Renal pelvis (tissue), 12 donors: ENCODE measurements at places on chromosomes 16 and 17. TPM values are rescaled to one million over a fixed set of nuclear protein-coding genes. Genes with fewer than 3 reads are reported as not detected.

The NPIPB13 gene
- polyA plus RNA-seq = 37.4 TPM

The KRTAP4-4 gene
- polyA plus RNA-seq = not detected

DNA sequence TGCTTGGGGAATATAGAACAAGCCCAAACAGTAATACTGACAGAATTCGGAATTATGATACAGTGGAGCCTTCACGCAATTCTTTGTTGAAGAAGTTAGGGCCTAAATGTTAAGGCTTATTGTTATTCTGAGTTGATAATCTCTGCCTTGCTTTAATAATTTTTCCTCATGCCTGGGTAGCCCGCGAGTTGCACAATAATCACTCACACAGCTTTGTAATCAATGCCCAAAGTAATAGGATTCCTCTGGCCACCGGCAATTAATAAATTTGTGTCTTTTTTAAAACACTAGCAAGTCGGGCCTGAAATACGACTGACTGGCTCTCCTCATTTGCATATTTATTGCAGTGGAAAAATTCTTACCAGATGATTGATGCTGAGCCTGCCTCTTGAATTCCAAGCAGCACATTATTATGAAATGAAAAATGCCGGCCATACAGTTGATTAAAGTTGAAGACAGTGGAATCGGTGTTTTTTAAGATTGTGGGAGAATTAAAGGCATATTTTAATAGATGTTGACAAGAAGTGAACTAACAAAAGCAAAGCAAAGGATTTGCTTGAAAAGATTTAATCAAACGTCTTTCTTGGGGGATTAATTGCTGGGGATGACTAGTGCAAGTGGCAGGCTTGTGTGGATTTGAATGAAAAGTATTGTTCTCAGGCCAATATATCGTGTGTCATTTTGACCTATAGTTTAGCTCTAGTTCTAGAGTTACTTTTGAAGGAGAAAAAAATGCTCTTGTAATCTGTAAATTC is 30.2 kb downstream of the AATF start:
- DNase-seq = no peak

DNA sequence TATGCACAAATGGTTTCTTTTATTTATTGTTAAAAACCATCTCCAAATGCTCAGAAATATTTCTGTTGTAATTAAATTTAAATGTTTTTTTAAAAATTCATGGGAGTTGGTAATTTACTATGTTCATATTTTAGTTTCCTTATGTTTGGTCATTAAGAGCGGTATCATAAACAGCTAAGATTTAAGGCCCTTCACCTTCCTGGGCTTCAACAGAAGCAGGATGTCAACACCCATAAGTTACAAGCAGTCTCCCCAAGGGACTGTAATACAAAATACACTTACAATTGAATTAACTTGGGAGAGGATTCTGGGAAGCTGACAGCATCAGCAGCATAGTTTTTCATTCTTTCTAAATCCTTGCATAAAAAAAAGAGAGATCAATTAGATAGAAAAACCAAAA is 30.9 kb upstream of the TANC2 start:
- peak; percentile 65 for DNase-seq

GRCh38 chr17:45093444-45094110 is 32.5 kb downstream of the NMT1 start:
- DNase-seq = no peak

DNA sequence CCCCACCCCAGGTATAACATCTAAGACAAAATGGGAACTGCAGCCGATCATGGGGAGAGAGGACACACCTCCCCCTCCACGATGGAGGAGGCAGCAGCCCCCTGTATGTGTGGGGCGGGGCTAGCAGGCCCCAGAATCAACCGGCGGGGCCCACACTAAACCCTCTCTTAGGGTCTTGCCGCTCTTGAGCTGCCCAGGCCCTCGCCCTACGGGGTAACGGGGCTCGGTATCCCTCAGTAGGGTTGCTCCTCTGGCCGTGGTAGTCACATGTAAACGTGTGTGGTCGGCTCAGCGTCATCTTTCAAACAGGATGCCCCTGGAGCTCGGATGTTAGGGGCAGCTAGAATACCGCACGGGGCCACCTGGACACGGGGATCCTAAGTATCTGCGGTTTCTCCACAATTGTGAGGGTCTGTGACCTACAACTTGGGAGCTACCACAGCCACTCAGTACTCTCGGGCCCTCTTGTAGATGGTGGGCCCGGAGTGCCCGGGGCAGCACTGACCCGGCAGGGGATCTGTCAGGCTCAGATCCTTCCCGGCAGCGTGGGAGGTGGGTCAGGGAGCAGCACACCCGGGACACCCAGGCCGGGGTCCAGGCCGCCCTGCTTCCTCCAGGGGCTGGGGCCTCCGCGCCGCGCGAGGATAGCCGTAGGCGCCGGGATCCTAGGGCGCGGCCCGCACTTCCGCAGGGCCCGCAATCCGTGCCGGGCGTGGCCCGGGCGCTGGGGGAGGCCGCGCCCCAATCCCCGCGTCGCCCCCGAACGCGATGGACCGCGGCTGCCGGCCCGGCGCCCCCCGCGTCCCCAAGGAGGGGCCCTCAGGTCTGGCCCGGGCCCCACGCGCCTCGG is 781 bp downstream of the ARHGDIA start:
- no peak for DNase-seq

DNA sequence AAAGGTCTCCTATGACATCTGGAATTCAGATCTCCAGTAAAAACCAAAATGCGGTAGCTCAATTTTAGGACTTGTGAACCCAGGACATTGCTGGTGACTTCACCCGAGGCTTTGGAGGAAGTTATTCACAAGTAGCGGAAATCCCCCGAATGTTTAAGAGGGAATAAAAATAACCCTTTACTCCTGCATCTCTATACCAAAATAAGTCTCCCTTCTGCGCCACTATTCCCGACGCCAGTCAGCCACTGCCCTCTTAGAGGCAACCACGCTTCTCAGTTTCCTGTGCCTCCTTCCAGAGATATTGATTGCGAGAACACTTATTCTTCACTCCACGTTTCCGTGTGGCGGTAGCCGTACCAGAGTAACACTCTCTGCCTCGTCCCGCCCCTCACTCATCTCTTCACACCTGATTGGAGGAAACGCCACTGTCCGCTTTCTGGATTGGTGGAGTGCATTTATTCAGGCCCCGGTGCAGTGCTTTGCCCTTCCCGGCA is 27.4 kb downstream of the EMP2 start:
- no peak for DNase-seq

GRCh38 chr17:69602972-69603371 is 188.5 kb downstream of the MAP2K6 start:
- no peak for DNase-seq

GRCh38 chr17:27603880-27604794 is 26.9 kb upstream of the LGALS9 start:
- DNase-seq = no peak

DNA sequence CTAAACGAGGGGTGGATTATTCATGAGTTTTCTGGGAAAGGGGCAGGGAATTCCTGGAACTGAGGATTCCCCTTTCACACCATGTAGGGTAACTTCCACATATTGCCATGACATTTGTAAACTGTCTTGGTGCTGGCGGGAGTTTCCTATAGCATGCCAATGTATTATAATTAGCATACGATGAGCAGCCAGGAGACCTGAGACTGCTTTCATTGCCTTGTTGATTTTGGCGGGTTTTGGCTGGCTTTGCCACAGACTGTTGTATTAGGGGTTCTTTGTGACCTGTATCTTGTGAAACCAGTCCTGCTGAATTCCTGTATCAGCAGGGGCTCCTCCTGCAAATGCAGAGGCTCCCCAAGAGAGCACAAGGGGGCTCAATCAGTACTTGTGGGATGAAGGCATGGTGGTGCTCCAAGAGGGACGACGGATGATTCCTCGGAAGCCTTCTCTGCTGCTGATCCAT is 104.4 kb upstream of the CACNG5 start:
- DNase-seq = no peak
